ENCODE measurements at places on chromosomes 1 and 21. TPM values are rescaled to one million over a fixed set of nuclear protein-coding genes. Genes with fewer than 3 reads are reported as not detected.

The C1orf94 gene
- total RNA-seq, result 6.9 TPM

The KPRP gene
- total RNA-seq, result not detected

The FCRL1 gene
- total RNA-seq, result not detected

The LAMC2 gene
- total RNA-seq, result 0.05 TPM

The ID3 gene
- total RNA-seq, result 336 TPM

The FCMR gene
- total RNA-seq, result not detected

The ADAMTS4 gene
- 11.0 TPM for total RNA-seq

The ODF2L gene
- total RNA-seq, result 20.7 TPM

The RNU1-2 gene
- total RNA-seq, result under 0.01 TPM

The IQCC gene
- 6.1 TPM for total RNA-seq

The KRTAP12-4 gene
- not detected for total RNA-seq

The SLC44A5 gene
- 0.33 TPM for total RNA-seq

The PDE4B gene
- 2.6 TPM for total RNA-seq

The TNFRSF9 gene
- 0.13 TPM for total RNA-seq

The CFAP410 gene
- 8.2 TPM for total RNA-seq

The CDK18 gene
- 2.1 TPM for total RNA-seq

The CD53 gene
- 0.08 TPM for total RNA-seq

The KCNH1 gene
- 1.7 TPM for total RNA-seq

The SIPA1L2 gene
- 2.0 TPM for total RNA-seq

The MORN1 gene
- 7.5 TPM for total RNA-seq

The MAP10 gene
- not detected for total RNA-seq

The SELENOF gene
- total RNA-seq, result 162 TPM

The SMIM34 gene
- total RNA-seq, result not detected

The ARHGAP29 gene
- total RNA-seq, result 18.4 TPM

The ANKRD35 gene
- not detected for total RNA-seq

The GSTM1 gene
- not detected for total RNA-seq

The CFHR4 gene
- total RNA-seq, result not detected
